ENCODE measurements at places on chromosomes 2 and 18. TPM values are rescaled to one million over a fixed set of nuclear protein-coding genes. Genes with fewer than 3 reads are reported as not detected.

HOXD4 gene
- 7.1 TPM for total RNA-seq

CRYBA2 gene
- not detected for total RNA-seq

ANO7 gene
- total RNA-seq = 2.4 TPM

SP140 gene
- total RNA-seq = 88.7 TPM

ALPG gene
- not detected for total RNA-seq

AQP12A gene
- total RNA-seq = not detected

ORMDL1 gene
- total RNA-seq = 61.9 TPM

ADRA2B gene
- total RNA-seq = 5.3 TPM
